ENCODE measurements at places on chromosomes 2 and 18.
A peak's percentile ranks its signal among the peaks of the same experiment; 100 is the strongest.

DNA sequence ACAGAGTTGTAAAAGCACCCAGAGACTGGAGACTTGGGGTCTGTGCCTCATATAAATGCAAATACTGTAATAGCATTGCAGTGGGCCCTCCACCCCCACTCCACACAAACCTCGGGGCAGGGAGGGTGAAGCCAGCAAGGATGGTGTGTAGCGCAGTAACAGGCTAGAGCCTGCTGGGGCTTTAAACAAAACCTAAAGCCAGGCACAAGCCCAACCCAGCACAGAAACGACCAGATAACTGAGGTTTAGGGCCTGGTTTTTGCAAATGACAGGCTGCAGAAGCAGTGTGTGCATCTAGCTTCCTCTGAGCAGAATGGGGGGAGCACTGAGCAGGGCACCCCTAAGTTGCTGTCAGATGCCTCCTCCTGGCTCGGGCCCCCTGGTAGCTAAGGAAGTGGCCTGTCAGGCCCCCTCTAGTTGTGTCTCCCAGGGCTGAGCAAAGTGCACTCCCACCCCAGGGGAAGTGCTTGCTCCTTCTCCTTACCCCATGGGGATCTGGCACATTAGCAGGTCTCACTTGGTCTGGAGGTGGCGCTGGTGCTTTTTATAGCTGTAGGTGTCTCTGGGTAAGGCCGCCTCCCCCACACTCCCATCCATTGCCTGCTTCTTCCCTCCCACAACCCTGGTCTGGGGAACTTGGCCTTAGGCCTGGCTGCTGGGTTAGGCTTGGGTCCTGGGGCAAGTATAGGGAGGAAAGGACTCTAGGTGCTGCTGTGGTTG is 135.1 kb downstream of the CELF4 start:
- no peak for DNase-seq

GRCh38 chr2:157831573-157832315 is 44.4 kb downstream of the ACVR1 start:
- DNase-seq: no peak

- DNase-seq: peak; percentile 37
Observed at GRCh38 chr2:174561972-174562370, 35.6 kb downstream of the WIPF1 start.

- DNase-seq: no peak
Observed at GRCh38 chr2:10534514-10535250, 86.6 kb upstream of the ODC1 start.

GRCh38 chr2:28366496-28367282 is 26.0 kb upstream of the FOSL2 start:
- peak; percentile 67 for DNase-seq

DNA sequence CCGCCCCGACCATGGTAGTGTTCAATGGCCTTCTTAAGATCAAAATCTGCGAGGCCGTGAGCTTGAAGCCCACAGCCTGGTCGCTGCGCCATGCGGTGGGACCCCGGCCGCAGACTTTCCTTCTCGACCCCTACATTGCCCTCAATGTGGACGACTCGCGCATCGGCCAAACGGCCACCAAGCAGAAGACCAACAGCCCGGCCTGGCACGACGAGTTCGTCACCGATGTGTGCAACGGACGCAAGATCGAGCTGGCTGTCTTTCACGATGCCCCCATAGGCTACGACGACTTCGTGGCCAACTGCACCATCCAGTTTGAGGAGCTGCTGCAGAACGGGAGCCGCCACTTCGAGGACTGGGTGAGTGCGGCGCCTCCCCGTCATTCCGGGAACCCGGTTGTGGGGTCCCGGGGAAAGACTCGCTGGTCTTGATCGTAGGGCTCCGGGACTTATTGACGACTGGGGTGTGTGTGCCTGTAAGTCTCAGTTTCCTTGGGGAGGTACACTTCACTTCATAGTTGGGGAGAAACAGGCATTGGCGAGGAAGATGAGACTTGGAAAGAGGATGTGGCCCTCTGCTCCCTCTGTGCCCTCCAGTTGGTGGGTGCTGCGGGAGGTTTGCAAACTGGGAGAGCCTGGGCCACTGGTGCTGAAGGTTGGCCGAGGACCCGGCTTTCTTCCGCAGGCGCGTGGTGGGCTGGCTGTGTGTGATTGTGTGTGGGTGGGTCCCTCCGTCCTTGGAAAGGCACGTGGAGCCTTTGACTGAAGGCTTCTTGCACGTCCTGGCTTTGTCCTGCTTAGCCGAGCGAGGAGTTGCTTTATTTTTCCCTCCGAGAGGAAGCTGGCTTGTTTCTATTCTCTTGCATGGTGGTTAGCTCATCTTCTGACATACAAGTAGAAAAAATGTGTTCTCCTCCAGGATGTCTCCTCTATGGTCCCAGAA is 886 bp downstream of the PRKCE start:
- DNase-seq: peak; percentile 64

GRCh38 chr2:170461889-170462288 is 253.2 kb upstream of the SP5 start:
- DNase-seq: no peak

- no peak for DNase-seq
Observed at GRCh38 chr2:232321156-232321816, 57.3 kb upstream of the ALPP start.
